ENCODE measurements at places on chromosomes 13 and 19.

GRCh38 chr19:45629704-45630103 lies 9.5 kb downstream of the EML2 start:
- no peak for DNase-seq

- no peak for DNase-seq
Measured at GRCh38 chr13:110705356-110705825, 525 bp downstream of the CARS2 start.

DNA sequence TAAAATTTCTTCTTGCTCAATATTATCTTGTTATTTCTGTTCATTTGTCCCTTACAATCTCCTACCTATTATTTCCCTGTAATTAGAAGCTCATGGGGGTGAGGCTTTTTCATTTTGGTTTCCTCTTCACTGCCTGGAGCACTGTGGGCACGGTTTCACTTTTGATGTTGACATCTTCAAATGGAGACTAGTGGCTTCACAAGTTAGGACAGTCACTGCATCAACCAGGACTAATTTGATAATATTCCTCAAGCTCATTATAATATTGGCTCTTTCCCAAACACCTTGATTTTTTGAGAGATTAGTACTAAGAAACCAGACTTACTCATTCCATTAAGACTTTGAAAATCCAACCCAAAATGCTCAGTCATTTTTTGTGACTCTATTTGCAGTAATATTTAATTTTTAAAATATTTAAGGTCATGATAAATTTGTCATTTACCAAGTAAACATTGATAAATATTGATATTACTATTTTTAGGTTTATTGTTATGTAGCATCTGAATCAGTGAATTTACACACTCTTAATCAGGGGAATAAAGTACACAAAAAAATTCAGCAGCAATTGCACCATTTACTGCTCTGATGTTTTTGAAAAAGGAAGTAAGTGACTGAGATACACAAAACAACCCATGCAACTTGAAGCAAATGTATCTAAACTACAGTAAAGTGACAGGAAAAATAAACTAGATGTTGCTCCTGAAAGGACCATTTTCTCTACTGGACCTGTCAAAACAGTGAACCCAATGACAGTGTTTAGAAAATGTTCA lies 28.8 kb upstream of the RCBTB2 start:
- DNase-seq, result no peak

DNA sequence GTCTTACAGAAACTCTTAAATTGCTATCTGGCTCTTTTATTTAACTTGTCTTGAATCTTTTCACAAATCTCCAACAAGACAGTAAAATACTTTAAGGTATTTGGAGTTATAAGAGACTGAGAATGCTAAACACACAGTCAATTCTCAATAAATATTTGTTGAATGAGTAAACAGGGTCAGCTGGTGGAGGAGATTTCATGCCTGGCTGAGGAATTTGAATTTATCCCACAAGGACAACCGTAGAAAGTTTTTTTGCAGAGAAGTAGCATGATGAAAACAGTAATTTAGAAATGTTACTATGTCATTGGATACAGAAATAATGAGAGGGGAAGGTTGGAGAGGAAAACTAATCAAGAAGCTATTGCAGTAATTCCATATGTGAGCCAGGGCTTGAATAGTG lies 1223.7 kb downstream of the PCDH17 start:
- no peak for DNase-seq

DNA sequence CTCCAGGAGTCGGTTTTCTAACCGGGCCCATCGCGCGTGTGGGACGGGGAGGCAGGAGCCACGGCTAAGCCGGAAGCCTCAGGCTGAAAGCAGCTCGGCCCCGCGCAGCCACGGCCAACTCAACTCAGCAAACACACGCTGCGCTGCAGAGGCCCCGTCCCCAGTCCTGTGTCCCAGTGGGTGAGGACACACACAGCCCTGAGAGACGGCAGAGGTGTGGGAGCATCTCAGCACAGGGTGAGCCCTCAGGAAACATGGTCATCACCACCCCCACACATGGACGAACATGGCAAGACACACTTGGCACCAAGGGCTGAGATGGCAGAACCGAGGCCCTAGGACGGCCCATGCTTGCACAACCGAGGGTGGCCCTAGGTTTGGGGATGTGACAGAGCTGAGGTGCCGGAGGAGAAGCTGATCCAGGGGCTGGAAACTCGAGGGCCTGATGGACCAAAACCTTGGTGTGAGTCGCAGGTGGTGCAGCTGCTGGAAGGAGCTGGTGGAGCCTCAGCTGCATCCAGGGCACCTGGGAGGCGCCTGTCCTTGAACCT lies 29.0 kb upstream of the C13orf46 start:
- no peak for DNase-seq

DNA sequence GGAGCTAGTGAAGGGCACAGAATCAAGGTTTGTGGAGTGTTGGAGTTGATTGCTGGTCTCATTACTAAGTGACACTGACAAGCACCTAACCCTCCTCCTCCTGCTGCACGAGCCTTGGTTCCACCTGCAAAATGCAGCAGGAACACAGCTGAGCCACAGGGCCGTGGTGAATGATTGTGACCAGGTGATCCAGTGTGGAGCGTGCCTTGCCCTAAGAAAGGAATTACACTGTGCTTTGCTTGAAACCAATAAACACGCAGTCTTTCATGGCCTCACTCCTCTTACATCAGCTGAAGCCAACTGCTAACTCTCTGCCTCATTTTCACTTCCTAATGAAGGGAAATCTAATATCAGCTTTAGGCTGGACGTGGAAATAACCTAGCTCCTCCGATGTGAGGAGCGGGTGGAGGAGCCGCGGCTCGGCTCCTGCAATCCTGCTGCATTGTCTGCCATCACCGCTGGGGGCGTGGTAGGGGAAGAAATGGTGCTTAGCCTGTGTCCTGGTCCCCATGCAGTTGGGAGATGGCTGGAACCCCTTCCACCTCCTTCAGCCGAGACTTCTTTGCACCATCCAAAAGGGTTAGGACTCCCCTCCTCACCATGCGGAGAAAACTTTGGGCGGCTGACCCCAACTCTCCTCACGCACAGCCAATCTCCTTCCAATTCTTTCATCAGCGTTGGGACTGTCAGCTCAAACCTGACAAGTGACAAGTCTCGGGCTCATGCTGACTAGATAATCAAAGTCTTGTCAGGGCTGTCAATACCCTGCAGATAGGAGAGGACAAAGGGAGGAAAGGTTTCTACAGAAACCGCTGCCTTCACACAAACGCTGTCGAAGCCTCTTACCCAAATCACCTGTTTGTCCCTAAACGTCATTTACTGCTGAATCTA lies 427.9 kb downstream of the ZNF536 start:
- DNase-seq, result peak; percentile 60

DNA sequence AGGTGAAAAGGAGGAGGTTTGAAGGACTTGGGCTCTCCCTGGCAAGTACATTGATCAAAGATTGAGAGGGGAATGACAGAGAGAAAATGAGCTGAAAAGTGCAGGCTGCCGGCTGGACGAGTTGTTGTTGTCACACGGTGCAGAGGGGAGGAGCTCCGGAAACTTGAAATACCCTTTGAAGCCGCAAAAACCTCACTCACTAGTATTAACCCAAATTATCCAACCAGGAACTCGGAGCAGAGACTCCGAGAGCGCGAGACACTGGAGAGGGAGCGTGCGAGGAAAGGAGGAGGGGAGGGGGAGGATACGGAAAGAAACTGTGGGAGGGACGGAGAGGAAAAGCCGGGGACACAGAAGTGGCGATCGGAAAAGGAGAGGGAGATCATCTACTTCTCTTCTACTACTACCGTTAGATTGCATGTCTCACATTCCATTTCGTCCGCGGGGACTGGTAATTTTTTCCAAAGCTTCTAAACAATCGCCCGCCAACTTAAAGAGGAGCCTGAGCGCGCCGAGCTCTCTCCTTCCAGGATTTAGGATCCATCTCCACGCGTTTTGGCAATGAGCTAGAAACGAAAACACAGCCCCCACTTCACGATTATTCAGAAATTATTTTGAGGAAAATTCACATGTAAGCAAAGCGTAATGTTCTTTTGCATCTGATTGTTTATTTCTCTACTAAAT lies at the start of gene DACH1:
Gene DACH1, minus strand, starts transcription at position 74 of the 684 bp plus-strand sequence.
- DNase-seq, result peak; percentile 25

GRCh38 chr13:41502673-41503072 lies 45.3 kb downstream of the RGCC start:
- DNase-seq, result no peak

- DNase-seq, result peak; percentile 87
Measured at GRCh38 chr13:30577401-30577852, 40.3 kb upstream of the USPL1 start.

DNA sequence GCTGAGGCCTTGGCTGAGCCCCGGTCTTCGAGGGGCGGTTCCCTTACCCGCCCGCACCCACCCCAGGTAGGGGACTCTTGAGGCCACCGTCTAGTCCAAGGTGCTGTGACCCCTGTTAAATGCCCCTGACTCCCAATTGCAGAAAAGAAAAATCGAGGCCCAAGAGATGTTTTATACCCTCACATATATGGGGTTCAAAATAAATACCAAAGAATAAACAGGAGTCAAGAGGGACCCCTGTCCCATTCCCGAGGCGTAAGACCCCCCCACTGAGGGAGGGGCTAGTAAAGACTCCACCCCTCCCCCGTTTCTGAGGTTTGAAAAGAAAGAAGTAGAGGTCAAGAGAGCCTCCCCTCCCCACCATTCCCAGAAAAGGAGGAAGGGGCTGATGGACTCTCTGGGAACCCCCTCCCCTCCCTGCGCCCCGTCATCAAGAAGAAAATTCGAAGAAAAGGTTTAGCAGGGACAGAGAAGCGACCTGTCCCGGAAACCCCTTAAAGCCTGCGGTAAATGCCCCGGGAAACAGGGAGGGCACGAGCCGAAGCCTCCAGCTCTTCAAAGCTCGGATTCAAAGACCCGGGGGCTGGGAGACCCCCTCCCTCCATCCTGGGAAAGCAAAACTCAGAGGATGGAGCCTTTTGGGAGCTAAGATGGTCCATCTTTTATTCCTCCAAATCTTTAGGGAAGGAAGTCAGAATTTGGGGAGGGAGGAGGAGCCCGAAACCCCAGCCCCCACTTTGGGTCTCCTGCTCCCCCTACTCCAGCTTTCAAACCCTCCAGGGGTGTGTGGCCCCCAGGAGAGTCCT lies 755 bp upstream of the RAB3A start:
- DNase-seq, result no peak

DNA sequence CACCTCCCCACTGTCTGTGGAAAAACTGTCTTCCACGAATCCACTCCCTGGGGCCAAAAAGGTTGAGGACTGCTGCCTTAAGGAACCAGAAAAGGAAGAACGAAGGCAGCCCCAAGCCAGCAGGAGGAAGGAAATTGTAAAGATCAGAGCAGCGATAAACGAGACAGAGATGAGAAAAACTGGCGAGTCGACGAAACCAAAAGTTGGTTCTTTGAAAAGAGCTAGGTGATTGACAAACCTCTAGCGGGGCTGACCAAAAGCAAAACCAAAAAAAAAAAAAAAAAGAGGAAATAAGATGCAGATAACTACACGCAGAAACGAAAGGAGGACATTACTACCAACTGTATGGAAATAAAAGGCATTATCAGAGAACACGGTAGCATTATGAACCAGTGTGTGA lies 76.9 kb downstream of the GADD45B start:
- no peak for DNase-seq

GRCh38 chr13:68745502-68745901 lies 1362.1 kb upstream of the ATXN8OS start:
- DNase-seq, result no peak

GRCh38 chr13:74710006-74710405 lies 575.8 kb upstream of the KLF12 start:
- peak; percentile 11 for DNase-seq

DNA sequence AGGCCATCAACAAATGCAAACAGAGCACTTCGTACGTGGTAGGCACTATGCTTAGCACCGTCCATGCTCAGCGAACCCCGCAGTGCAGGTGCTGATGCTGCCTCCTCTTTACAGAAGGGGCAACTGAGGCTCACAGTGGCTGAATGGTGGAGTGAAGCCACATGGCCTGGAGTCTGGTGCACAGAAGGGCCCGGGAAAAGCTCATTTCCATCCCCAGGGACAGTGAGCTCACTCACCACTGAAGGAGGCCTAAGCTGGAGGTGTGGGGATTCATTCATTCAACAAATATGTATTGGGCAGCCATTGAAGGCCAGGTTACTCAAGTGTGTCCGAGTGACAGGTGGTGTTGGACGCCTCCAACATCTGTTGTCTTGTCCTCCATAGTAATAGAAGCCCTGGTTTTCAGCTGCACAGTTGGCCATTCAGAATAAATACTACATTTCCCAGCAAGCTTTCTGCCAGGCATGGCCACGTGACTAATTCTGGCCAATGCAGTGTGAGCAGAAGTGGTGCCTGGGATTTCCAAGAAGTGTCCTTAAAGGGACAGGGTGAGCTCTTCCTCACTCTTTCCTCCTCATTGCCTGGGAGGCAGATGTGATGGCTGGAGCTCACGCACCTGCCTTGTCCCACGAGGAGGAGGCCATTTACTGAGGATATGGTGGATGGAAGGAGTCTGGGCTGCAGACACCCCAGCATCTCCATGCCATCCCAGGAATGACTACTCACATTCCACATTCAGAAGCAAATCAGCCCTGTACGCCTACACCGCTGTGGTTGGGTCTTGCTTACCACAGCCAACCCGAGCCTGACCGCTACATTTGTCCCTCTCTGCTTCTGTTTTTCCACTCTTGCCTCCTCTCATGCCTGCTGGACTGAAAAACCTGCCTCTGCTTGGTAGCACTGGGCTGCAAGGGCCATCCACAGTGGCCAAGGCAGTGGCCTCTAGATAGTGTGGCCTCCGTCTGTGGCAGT lies 2.3 kb upstream of the ZNRF4 start:
- DNase-seq, result no peak

DNA sequence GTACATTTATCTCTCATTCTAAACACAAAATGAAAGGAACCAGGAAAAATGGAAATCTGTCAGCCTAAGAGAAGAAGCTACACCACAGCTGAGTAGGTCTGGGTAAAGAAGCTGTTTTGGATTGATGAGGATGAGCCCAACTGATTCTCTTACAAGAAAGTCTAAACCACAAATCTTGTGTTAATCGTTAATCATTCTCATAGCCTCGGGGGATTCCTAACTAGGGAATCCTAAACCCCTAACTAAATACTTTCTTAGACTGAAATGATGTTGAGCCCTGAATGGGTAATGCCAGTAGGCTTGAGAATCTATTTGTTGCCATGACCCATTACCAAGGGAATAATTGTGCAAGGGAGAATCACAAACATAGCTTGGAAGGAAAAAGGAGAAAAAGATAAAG lies 327.5 kb upstream of the SPRY2 start:
- no peak for DNase-seq

DNA sequence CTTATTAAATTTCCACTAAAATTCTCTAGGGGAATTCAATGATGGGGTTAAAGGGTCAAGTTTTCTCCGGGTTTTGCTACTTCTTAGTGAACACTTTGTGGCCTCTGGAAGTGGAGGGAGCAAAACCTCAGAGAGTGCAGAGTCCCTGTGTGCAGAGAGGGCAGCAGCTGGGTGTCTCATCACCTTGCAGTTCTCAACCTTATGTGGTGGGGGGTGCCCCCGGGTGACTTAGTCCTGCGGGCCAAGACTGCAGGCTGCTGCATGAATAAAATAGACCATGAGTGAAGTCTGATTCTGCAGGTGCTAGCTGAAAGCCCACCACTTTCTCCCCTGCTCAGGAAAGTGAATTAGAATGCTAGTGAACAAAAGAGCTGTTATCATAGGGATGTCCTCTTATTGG lies 191.6 kb downstream of the DLEU7 start:
- DNase-seq, result no peak

GRCh38 chr13:85223883-85224656 lies 575.1 kb downstream of the SLITRK6 start:
- no peak for DNase-seq

- DNase-seq, result no peak
Measured at GRCh38 chr13:59450229-59450628, 713.5 kb downstream of the DIAPH3 start.

Data from AG08395 (cell line).